ENCODE measurements at places on chromosomes 16 and 17.

DNA sequence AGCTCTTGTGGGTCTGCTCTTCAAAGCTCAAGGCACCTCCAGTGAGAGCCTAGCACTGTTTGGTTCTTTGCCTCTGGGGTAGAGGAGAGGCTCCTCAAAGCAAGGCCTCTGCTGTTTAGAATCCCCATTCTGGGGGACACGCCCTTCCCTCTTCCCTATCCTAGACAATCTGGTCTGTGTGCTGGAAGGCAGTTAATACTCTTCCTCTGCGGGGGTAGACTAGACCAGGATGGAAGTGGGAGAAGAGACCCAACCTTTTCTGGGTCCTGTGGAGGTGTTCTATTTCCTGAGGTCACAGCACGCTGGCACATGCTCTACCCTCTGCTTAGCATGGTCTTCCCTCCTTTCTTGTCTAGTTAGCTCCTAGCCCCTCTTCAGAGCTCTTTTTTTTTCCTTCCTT lies 7.7 kb downstream of the ERAL1 start:
- no peak for DNase-seq

- peak; percentile 37 for DNase-seq
These were observed 3.7 kb upstream of the CBX8 start for GRCh38 chr17:79800325-79801155.

DNA sequence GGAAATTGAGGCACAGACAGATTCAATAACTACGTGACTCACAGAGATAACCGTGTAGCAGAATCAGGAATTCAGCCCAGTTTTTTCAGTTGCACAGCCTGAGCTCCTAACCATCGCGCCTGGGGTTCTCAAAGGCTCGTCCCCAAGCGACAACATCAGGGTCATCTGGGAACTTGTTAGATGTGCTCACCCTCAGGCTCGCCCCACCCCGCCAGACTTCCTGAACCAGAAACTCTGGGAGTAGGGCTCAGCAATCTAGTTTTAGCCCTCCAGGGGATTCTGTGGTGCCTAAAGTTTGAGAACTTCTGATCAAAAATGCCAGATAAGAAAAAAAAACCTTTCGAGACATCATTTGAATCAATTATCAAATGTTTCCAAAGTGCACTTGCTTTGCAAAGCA lies 559.8 kb downstream of the WWOX start:
- no peak for DNase-seq

DNA sequence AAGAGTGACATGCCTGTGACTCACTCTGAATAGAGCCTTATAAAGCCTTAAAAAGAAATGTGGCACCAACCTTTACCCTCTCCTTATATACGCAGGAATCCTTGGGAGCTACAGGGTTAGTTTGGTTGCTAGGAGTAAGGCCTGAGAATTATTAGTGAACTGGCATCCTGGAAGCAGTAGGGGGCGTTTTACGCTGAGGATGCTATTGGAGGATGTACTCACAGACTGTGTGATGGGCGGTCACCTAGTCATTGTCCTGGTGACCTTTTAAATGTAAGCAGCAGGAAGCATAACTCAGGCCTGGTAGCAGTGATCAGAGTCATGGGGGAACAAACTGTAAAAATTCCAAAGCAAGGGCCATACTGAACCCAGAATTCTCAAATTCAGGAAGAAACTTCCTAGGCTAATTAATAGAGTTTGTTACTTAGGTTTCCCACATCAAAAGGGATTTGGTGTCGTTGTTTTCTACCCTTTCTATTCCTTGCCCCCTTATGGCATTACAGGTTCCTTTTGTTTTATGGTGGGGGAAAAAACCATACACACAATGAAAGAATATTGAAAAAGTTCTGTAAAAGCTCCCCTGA lies 153.8 kb downstream of the SNX11 start:
- DNase-seq, result no peak

GRCh38 chr17:56594320-56595107 lies 1.0 kb downstream of the NOG start:
- no peak for DNase-seq

DNA sequence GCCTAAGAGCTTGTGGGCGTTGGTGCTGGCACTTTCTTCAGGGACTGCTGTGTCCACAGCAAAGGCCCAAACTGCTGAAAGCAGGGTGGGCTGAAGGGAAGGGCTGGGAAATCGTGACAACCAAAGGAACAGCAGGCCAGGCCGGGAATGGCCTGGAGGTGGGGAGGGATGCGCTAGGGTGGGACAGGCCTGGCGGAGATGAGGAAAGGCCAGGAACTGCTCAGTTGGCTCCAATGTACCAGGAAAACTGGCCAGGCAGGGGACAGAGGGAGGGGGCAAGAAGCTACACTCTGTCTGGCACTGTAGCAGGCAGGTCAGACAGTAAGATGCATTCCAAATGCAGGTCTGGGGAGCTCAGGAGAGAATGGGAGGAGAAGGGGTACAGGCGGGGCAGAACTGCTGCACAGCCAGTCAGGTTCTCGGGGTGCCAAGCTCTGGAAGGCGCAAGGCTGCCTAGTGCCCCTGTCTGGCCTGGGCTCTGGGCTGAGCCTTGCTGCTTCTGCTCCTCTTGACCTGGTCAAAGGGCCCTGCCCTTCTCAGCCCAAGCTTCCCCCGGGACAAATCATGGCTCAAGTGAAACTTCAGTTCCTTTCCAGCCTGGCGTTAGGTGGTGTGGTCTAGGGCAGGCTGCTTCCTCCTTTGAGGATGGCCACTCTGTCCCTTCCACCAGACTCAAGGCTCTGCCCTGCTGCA lies 7.3 kb downstream of the PNMT start:
- no peak for DNase-seq

GRCh38 chr16:86727632-86728031 lies 149.3 kb downstream of the FOXL1 start:
- DNase-seq, result no peak

- no peak for DNase-seq
These were observed 28.4 kb downstream of the AXIN1 start for GRCh38 chr16:324201-324450.

- DNase-seq, result no peak
These were observed 26.3 kb downstream of the VPS53 start for GRCh38 chr17:688100-688989.

DNA sequence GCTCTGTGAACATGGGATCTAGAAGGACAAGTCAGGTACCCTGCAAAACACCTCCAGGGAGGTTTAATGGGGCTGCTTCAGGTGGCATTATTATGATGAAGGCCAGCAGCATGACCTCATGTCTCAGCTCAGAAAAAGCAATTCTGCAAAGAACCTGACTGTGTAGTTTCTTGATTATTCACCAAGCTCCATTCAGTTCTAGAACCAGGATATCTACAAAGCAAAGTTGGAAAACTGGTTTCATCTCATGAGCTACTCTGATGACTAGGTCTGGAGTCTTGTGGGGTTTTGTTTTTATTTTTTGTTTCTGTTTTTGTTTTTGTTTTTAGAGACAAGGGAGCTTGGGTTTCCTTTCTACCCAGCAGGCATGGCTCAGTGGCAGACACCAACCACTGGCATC lies 19.0 kb upstream of the LRRC37A3 start:
- no peak for DNase-seq

- no peak for DNase-seq
These were observed 1.1 kb upstream of the YBX2 start for GRCh38 chr17:7295230-7296180.

- no peak for DNase-seq
These were observed 247.0 kb downstream of the CHD9NB start for GRCh38 chr16:52805559-52806168.

DNA sequence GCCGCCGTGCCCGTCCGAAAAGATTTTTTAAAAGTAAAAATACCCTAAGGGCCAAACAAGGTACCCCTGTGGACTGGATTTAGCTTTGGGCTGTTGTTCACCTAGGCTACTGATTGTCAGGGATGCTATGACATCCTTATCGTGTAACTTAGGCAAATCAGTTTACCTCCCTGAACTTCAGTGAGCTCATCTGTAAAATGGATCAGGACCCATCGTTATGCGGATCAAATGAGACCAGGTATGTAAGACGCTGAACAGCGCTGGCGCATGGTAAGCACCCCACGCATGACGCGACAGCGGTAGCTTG lies 658 bp upstream of the ZNF771 start:
- no peak for DNase-seq

DNA sequence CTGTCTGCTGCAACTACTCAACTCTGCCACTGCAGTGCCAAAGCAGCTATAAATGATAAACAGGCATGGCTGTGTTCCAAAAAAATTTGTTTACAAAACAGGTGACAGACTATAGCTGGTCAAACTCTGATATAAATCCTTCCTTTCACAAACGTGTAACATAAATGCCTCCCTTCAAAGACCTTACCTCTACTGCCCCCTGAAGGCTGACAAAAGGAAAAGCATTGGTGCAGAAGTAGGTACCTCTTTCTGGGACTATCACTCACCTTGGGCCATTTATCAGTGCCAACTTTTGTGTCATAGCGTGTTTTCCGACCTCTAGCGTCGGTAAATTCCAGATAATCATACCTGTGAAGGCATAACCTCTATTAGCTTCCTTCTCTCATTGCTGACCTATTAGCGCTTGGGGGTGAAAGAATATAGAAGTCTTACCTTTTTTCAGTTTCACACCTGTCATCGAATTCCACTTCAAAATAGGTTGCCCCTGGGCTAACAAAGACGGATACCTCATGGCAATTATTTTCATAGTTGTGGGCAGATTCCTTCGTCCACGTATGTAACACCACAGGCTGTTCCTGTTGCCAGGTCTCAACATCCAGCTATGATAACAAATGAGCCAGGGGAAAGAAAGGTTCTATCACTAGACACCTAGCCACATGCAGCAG lies 67.9 kb downstream of the ZZEF1 start:
- peak; percentile 52 for DNase-seq

- DNase-seq, result peak; percentile 36
These were observed 504 bp downstream of the MAZ start for GRCh38 chr16:29806641-29807425.

GRCh38 chr16:22093996-22094395 lies 1.7 kb downstream of the VWA3A start:
- DNase-seq, result no peak

GRCh38 chr17:269616-270514 lies 82.7 kb downstream of the RPH3AL start:
- DNase-seq, result no peak

DNA sequence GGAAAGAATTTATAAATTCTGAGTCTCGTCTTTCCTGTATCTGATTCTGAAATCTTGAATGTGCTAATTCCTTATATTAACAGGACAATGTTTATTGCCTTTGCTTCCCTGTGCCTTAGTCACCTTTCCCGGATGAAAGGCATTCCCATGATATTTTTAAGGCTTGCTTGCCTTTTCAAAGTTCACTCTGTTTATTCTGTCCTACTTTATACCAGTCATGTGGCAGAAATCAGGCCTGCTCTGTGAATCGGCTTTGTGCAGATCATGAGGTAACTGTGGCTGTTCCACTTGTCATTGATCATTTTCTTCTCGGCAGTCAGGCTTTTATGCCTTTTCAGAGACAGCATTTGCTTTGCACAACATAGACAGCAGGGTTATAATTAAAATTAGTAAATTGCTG lies 28.8 kb upstream of the ABCC11 start:
- no peak for DNase-seq

GRCh38 chr16:19114359-19115147 lies 789 bp downstream of the ITPRIPL2 start:
- no peak for DNase-seq

GRCh38 chr17:4083187-4083586 lies 59.6 kb downstream of the ZZEF1 start:
- DNase-seq, result no peak

- DNase-seq, result no peak
These were observed 1.6 kb downstream of the RNF213 start for GRCh38 chr17:80262291-80262690.

DNA sequence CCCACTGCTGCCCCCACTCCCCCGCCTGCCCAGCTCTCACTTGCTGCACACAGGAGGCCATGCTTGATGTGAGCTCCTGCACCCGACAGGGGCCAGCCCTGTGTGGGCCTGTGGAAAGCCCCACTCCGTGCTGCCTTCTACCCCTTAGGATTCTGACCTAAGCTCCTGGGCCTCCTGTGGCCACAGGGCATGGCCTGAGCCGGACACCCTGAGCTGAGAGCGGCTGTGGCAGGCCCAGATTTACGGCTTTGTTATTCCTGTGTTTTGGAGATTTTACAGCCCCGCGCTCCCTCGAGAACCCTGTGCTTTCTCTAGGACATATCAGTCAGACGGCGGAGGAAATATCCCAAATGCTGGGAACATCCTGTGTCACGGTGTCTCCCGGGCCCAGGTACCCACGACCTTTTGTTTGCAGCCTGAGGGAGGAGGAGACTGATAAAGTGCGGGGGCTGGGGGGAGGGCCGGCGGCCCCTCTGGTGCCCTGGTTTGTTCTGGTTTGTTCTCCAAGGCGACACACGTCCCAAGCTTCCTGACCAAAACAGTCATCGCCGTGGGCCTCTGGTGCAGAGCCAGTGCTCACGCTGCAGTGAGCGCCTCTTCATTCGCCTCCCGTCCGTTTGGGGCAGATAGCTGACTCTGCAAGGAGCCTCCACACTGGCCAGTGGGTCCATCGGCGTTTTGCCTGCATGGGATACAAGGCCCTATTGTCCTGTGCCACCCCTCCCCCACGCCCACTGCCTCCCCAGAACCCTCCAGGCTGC lies 363.4 kb downstream of the C16orf95 start:
- DNase-seq, result no peak

DNA sequence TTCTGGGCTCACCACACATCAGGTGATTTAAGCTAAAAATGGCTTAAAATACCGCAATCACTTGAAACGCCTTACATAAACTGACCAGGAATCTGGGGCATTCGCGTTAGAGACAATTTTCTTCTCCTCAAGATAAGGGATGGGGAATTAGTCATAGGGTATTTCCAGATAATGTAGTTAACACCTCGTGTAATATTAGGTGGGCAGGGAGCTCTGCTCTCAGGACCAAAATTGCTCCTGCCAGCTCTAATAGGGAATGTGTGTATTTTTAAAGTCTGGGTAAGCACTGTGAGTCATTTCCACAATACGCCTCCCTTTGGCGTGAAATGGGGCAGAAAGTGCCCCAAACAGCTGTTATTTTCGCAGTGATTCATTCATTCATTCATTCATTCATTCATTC lies 408.6 kb downstream of the MAF start:
- no peak for DNase-seq

GRCh38 chr17:39606434-39607056 lies 1.2 kb downstream of the NEUROD2 start:
- no peak for DNase-seq

GRCh38 chr16:13835935-13836730 lies 83.8 kb upstream of the ERCC4 start:
- DNase-seq, result no peak

DNA sequence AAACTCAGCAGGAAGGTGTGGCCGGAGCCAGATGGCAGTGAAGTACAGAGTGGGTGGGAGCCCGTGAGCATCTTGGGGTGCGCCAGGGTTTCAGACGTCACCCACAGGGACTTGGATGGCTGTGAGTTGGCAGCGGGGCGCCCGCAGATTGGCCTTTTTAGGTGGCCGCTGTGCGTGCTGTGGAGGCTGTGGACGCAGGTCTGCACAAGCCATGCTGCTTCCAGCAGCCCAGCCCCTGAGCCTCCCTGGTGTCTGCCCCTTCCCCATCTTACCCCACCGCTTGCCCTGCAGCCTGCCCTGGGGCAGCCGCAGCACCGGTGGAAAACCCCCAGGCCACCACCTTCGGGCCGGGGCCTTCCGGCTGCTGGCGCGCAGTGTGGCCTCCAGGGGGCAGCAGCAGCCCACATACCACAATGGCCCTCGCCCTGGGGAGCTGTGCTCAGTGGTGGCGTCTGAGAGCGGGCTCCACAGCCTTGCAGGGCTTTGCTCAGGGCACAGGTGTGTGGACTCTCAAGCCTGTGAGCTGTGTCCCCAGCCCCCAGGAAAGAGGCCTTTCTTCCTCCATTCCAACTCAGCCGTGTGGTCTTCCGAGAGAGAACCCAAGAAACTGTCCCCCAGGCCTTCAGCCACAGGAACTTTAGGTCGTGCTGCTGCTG lies 11.8 kb downstream of the ENDOV start:
- peak; percentile 88 for DNase-seq
